ENCODE measurements at places on chromosomes 2 and 18.

GRCh38 chr2:210072493-210072892 is 70.1 kb downstream of the RPE start:
- DNase-seq: no peak

GRCh38 chr2:144323946-144324345 is 196.0 kb downstream of the ZEB2 start:
- DNase-seq: no peak

GRCh38 chr2:186644791-186645190 is 49.1 kb upstream of the FAM171B start:
- DNase-seq: no peak

DNA sequence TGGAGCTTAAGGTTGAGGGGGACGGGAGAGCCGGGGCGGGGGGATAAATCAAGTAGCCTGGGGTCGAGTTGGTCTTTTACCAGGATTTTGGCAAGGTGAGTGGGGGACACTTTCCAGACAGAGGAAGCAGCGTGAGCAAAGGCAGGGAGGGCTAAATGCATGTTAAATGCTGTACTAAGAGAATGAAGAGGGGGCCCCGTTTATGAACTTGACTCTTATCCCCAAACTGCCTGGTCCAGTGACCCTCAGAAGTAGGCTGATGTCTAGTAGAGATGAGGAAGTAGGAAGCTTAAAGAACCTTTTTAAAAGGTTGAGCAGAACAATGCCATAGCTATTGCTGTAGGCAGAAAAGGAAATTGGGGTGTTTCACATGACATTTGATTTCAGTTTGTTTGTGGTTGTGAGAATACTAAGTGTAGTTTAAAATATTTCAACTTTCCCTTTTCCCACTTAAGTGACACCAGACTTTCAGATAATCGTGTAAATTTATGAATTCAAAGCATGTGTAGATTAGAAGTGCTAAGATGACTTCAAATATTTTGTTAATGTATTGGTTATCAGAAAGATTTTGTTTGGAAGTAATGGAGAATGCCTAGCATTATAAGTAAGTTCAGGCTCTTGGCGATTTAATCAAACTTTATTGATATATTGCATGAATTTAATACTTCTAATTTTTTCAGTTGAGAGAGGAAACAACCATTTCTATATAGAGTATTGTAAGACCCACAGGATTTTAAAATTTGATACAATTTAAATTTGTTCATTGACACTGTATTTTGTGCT is 1.8 kb downstream of the REL start:
- DNase-seq: peak; percentile 21

- no peak for DNase-seq
Observed at GRCh38 chr2:186889101-186889879, 40.3 kb upstream of the ZSWIM2 start.

DNA sequence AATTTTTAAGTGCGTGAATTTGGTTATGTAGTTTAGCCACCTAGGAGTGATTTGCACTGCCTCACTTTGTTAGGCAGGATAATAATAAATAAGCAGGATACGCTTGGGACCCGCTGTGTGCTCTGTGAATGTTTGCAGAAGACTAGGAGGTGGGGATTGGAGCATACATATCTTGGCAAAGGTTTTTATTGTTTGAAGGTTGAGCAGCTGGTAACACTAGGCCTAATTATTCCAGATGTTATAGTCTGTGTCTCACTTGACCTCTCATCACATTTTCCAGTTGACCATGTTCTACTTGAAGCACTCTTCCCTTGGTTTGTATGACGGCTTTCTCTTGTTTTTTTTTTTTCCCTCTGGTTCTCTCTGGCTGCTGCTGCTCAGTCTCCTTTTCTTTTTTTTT is 42.7 kb downstream of the FHOD3 start:
- DNase-seq: no peak

DNA sequence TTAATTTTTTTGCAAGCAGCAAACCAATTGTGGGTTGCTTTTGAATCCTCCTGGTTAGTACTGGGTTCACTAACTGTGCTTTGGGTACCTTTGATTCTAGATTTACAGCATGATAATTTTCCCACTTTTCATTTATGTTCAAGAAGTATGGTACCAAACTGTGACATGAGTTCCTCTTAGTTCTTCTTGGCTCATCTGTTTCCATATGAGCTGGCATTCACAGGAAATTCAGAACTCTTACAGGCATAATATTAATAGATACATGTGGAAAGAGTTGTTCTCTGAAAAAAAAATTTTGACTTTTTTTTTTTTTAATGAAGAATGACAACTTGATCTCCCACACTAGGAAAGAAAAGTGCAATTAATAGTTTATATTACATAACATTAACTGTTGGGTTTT is 59.4 kb downstream of the FMNL2 start:
- no peak for DNase-seq

DNA sequence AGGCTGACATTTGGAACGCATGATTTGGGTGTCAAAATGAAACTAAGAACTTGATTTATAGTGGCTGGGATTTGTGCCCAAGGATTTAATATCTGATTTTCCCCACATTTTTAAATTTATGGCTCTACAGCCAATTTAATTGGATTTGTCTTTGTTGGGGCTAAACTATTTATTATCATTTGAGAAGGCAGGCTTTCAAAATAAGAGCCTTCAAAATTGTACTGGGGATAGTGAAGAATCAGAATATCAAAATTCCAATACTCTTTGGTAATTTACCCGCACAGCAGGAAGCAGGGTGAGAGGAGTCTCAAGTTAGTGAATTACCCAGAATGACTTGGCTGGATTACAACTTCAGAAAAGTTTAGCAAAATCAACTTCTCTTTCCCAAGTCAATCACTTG is 278.1 kb downstream of the LRATD1 start:
- DNase-seq: no peak

DNA sequence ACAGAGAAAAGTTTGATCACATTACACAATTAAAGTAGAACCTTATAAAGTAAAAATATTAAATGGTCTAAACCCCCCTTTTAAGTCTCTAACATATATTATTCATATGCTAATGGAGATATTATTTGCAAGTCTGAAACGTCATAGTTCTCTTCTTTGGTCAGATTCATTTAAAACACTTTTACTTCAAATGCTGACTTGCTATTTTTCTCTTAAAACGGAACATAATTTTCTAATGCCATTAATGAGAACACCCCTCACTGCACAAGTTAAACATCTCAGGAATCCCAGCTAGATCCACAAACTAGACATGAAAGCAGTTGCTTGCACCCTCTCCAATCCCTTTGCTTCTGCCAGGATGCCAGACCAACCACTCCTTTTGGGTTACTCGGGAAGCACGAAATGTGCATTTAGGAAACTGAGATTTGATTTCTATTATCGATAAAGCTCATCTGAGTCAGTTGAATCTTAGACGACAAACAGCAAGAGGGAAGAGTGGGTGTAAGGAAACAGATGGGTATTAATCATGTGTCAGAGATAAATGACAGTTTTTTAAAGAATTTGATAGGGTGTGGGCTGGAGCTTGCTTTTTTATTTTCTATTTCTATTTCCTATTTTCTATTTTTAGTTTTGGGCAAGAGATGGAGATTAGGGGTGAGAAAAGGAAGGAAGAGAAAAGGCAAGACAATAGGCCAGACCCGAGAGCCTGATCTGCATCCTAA is 1.5 kb downstream of the ADD2 start:
- no peak for DNase-seq

Data from T-helper 1 cell (primary cell).